B cell (primary cell): ENCODE measurements at places on chromosomes 6 and 20. TPM values are rescaled to one million over a fixed set of nuclear protein-coding genes. Genes with fewer than 3 reads are reported as not detected.

HNF4A gene
- polyA plus RNA-seq, result not detected in 2 replicates

DNA sequence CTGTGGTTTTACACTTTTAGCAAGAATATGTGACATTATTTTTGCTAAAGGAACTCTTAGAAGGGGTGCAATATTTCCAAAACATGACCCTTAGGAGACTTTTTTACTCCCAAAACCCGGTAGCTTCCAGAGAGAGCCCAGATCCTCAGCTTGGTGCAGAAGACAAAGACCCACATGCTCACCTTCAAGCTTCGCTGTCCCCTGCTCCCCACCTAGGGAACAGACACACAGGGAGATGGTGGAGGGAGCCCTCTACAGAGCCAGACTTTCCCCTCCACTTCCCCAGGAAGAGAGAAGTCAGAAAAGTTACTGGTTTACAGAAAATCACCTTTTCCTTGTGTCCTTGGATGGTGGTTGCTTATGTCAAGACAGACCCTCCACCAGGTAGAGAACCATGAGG lies 5.0 kb downstream of the CST4 start:
- no peaks in the 10 kb centered on the region for H3K36me3 ChIP-seq
- no peaks in the 10 kb centered on the region for H3K27me3 ChIP-seq
- H3K27ac ChIP-seq, result no peak overlapping the region

- H3K27me3 ChIP-seq, result no peaks in the 10 kb centered on the region
- no peak overlapping the region for H3K4me3 ChIP-seq
- no peaks in the 10 kb centered on the region for H3K36me3 ChIP-seq
Measured at GRCh38 chr6:49257549-49257948, 205.5 kb downstream of the MMUT start.

DNA sequence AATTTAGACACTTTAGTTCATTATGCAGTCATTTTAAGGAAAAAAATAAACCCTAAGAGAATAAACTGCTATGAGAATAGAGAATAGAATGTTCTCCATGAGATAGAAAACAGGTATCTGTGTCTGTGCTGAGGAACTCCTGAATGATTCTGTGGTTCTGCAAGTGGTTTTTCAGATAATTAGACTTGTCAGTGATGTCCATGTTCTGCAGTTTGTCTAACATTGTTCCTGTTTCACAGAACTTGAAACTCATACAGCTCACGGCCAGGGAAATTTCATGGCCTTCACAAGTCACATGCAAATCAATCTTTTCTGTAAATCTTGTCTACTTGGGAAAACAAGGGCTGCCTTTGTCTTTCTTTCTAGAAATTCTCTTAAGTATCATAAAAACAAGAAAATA lies 73.4 kb upstream of the HMGCLL1 start:
- no peak for DNase-seq
- H3K27ac ChIP-seq, result no peak overlapping the region
- no peaks in the 10 kb centered on the region for H3K36me3 ChIP-seq
- H3K4me3 ChIP-seq, result no peak overlapping the region
- no peaks in the 10 kb centered on the region for H3K27me3 ChIP-seq

OOEP gene
- polyA plus RNA-seq, result 0.25 and 0.70 TPM in 2 replicates

SPTLC3 gene
- 0.01 TPM in 1 of 2 replicates, not detected in the other for polyA plus RNA-seq

CASS4 gene
- 0.17 and 0.45 TPM in 2 replicates for polyA plus RNA-seq

DNA sequence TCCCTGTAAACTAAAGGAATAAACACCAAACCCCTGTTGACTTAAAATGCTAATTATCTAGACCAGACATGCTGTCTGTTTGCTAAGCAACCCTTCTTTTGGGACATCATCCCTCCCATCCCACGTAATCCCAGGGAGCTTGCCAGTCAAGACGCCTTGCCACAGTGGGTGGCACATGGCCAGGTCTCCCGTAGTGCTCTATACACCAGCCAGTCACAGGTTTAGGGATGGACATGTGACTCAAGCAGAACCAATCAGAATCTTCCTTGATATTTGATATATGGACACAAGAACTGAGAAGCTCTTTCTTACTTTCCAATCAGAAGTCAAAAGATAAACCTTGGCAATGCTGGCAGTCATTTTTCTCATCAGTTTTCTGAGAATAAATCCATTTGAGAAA lies 60.0 kb downstream of the CNKSR3 start:
- H3K4me3 ChIP-seq, result no peak overlapping the region
- no peak overlapping the region for H3K27ac ChIP-seq
- H3K36me3 ChIP-seq, result no peaks in the 10 kb centered on the region
- no peaks in the 10 kb centered on the region for H3K27me3 ChIP-seq
- no peak for DNase-seq

DNA sequence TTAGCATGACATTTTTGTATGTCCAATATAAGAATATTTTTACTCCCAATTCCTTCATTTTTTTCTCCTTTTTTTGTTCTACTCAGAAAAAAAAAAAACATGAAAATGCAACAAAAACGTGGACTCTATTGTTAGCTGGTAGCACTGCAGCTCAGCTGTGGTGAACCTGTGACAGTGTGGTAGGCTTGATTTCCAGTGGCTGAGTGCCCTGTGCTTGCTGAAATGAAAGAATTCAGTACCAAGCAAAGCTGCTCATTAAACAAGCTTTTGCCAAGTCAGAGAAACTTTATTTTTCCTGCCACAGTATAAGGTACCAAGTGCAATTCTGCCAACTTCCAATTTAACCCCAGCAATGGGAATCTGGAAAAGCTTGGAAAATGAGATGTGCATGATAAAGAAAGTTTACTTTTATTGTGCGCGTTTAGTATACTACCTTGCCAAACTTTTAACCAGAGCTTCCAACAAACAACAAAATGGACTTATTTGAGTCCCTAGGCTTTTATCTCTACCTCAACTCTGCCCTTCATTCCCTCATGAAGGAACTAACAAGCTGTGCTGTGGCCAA lies 215.2 kb downstream of the SLC35F1 start:
- no peak overlapping the region for H3K27ac ChIP-seq
- H3K4me1 ChIP-seq, result no peaks in the 10 kb centered on the region
- no peak overlapping the region for H3K4me3 ChIP-seq

- no peaks in the 10 kb centered on the region for H3K27me3 ChIP-seq
- no peak for DNase-seq
- H3K4me1 ChIP-seq, result no peaks in the 10 kb centered on the region
- H3K4me3 ChIP-seq, result no peak overlapping the region
- no peaks in the 10 kb centered on the region for H3K36me3 ChIP-seq
- no peak overlapping the region for H3K27ac ChIP-seq
Measured at GRCh38 chr20:57844626-57845596, 135.1 kb upstream of the PMEPA1 start.

CST2 gene
- not detected in 2 replicates for polyA plus RNA-seq

DNA sequence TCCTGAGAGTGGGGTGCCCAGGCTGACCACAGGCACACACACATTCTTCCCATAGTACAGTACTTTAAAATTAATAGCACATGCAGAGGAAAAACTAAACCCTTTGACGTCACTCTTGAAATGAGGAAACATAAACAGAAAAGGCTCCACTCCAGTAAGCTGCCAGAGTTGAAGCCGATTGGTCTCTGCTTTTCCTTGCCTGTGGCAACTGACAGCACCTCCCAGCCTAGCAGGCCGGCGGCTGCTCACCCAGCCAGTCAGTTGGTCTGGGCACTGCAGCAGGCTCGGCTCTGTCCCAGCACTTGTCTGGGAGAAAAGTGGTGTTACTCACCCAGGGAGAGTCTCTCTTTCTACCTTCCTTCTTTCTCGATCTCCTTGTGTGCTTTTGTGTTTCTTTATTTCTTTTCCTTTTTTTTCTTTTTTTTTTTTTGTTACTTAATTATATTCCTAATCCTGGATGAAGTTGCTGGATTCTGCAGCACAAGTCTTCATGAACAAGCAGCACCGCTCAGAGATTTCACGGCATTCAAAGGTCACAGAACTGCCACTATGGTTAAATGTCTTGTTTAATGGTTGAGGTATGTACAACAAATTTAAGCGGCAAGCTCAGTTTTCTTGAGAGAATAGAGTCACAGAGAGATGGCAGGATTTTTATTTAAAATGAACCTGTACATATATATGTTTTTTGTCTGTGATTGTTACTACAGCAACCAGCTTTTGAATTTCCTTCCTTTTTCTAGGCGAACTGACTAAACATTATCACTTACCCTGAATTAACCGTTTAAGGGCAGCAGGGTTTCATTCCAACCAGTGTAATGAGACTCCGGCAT lies at the start of gene PDE7B:
TSS of gene PDE7B (plus strand) at position 260 of the 830 bp plus-strand sequence.
- no peaks in the 10 kb centered on the region for H3K27me3 ChIP-seq
- H3K4me1 ChIP-seq, result peaks cover 17% of the 10 kb centered on the region
- peak within 1 kb of the TSS; percentile 40 for H3K4me3 ChIP-seq
- peaks cover 2% of the 10 kb centered on the region for H3K36me3 ChIP-seq

RAD21L1 gene
- not detected in 2 replicates for polyA plus RNA-seq

WFDC9 gene
- not detected in 2 replicates for polyA plus RNA-seq

DNA sequence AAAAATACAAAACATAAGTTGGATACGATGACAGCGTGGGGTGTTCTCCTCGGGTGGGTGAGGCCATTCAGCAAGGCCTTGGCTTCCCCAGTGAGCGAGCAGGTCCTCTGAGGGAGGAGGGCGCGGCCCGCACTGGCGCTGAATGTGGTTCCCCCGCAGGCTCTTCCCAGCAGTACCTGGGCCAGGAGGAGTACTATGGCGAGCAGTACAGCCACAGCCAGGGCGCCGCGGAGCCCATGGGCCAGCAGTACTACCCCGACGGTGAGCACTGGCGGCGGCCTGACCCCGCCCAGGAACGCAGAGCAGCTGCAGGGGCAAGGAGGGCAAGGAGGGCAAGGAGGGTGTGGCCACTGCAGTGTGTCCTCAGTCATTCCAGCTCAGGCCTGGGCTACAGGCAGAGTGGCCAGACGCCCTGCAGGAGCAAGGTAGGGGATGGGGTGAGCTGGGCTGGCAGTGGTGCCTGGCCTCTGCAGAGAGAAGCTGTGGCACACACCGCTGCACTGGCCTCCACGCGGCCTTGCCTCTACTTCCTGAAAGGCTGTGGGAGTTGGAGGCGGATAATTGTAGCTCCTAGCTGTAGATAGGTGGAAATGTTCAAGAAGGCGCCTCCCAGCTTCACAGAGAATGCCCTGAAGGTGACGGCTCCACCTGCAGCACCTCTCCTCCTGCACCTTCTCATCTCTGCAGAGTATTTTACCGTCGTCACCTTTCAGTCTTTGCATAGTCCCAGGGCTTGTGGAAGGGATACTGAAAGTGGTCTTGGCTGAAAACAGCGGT lies 18.7 kb upstream of the MTG2 start:
- H3K4me1 ChIP-seq, result no peaks in the 10 kb centered on the region
- no peak overlapping the region for H3K27ac ChIP-seq
- H3K4me3 ChIP-seq, result no peak overlapping the region
- no peaks in the 10 kb centered on the region for H3K27me3 ChIP-seq

SMIM26 gene
- polyA plus RNA-seq, result 100 and 143 TPM in 2 replicates

DNA sequence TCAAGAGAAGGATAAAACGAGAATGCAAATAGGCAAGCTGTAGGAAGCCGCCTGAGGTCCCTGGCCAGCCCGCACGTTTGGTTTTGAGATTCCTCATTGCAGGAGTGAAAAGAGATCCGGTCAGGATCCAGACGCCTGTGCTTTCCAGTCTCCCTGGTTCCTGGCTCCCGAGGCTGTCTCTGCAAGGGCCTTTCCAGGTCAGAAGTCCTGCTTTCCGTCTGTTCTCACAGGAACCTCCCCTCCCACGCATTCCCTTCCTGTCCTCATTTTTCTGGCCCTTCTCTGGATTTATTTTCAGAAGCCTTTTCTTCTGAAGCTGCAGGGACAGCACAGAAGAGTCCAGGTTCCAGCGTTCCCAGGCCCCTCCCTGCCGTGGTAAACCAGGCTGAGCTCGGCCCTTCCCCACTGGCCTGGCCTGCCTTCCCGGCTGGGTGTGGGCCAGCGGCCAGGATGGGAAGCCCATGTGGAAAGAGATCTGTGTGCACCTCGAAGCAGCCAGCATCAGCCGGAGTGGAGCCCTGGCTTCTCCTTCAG lies 54.0 kb downstream of the TMEM242 start:
- H3K27me3 ChIP-seq, result no peaks in the 10 kb centered on the region
- H3K4me3 ChIP-seq, result no peak overlapping the region
- H3K36me3 ChIP-seq, result no peaks in the 10 kb centered on the region
- no peak overlapping the region for H3K27ac ChIP-seq

DNA sequence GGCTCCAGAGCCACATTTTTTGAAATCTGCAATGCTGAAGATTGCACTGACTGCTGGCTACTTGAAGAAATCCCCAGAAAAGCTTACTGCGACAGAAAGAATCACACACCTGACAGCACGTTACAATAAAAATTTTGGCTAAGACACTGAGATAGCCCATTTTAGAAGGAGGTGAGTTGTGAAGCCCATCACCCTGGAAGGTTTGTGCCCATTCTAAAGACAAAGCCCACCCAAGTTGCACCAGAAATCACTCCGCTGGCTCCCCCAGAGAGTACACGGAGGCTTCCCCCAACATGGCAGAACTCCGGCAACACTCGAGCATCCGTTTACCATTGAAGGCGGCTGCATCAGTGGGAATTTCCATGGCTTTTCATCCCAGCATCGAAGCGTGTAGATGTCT lies 29.4 kb downstream of the LPA start:
- H3K36me3 ChIP-seq, result no peaks in the 10 kb centered on the region
- H3K27me3 ChIP-seq, result no peaks in the 10 kb centered on the region
- no peak overlapping the region for H3K27ac ChIP-seq
- no peaks in the 10 kb centered on the region for H3K4me1 ChIP-seq
- H3K4me3 ChIP-seq, result no peak overlapping the region

PLCB1 gene
- 0.07 and 0.18 TPM in 2 replicates for polyA plus RNA-seq

PCK1 gene
- polyA plus RNA-seq, result not detected in 2 replicates

CNR1 gene
- polyA plus RNA-seq, result 4.8 and 8.9 TPM in 2 replicates

GRCh38 chr6:109096208-109096607 lies 901 bp downstream of the CEP57L1 start:
- H3K27me3 ChIP-seq, result no peaks in the 10 kb centered on the region
- peak overlapping the region; percentile 83 for H3K4me3 ChIP-seq
- peaks cover 29% of the 10 kb centered on the region for H3K4me1 ChIP-seq

- H3K27ac ChIP-seq, result no peak overlapping the region
- no peak for DNase-seq
- no peak overlapping the region for H3K4me3 ChIP-seq
- H3K36me3 ChIP-seq, result no peaks in the 10 kb centered on the region
Measured at GRCh38 chr6:110392727-110393126, 22.6 kb downstream of the DDO start.

RAET1L gene
- polyA plus RNA-seq, result not detected in 2 replicates
